Fibroblast of skin of abdomen (primary cell): ENCODE measurements at places on chromosomes 7 and 10.

- peak; percentile 13 for DNase-seq
Measured at GRCh38 chr7:157490465-157490912, 153.7 kb downstream of the DNAJB6 start.

- no peak for DNase-seq
Measured at GRCh38 chr7:42227541-42227935, 9.5 kb downstream of the GLI3 start.

GRCh38 chr7:75988568-75989499 lies 5.6 kb downstream of the TMEM120A start:
- no peak for DNase-seq

- DNase-seq: no peak
Measured at GRCh38 chr7:5792792-5793191, 11.3 kb upstream of the RNF216 start.

- DNase-seq: peak; percentile 42
Measured at GRCh38 chr7:24936121-24936824, 43.7 kb downstream of the OSBPL3 start.

- DNase-seq: no peak
Measured at GRCh38 chr10:85986777-85987176, 379.8 kb downstream of the GRID1 start.
